ENCODE measurements at places on chromosomes 13 and 19.
A peak's percentile ranks its signal among the peaks of the same experiment; 100 is the strongest.

DNA sequence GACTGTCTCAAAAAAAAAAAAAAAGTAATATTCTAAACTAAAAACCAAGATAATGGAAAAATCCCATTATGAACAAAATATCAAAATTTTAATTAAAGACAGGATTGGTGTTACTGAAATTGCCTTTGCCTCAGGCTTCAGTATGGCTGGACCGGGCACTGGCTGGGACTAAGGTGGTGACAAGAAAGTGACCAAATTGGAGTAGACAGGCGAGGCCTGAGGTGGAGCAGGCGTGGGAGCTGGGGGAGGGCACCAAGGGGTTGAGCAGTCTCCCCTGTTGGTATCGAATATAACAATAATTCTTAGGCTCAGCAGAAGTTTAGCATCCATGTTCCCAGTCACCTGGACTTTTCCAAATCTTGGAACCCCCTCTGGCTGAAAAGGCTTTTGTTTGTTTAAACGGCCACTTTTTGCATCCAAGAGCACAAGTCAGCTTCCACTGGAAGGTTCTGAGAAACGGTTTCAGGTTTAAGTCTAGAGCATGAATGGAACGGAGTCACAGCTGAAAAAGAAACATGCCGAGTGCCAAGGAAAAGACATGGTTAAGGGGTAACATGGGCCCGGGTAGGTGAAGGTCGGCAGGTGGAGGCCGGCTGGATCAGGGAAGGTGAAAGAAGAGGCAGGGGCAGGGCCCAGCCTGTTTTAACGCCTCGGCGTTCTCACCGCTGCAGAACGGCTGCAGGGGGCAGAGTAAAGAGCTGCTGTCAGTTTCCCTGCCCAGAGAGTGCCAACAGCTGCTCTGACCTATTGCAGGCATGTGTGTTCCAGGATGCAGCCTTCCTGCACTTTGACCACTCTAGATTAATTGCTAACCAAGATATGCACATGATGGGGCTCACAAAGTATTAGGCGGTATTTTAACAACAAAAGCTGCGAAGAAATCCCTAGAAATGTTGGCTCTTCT lies 104.4 kb downstream of the TM9SF2 start:
- DNase-seq = peak; percentile 38

DNA sequence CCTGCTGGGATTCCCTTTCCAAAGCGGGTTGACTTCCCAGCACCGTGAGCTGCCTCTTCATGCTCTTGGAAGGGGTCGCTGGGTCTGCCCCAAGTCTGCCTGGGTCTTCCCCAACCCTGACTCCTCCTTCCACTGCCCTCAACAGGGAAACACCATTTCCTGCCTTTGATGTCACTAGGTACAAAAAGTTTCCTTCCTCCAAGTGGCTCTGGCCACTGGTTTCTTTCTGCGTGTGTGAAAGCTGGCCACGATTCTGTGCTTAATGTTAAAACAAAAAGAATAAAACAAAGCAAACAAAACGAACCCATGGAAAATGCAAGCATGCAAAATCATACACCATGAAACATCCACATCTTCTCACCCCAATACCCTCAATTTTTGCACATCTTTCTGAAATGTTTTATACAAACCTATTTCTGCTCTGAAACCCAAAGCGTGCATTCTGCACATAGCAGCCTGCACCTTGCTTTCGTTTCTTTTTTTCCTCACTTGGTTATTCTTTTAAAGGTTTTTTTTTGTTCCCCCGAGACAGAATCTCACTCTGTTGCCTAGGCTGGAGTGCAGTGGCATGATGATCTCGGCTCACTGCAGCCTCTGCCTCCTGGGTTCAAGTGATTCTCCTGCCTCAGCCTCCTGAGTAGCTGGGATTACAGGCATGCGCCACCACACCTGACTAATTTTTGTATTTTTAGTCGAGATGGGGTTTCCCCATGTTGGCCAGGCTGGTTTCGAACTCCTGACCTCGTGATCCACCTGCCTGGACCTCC lies 12.5 kb upstream of the TNFSF9 start:
- no peak for DNase-seq

- DNase-seq = no peak
Observed at GRCh38 chr19:30390356-30390988, 18.3 kb downstream of the ZNF536 start.

GRCh38 chr13:59374691-59375090 lies 789.0 kb downstream of the DIAPH3 start:
- no peak for DNase-seq

DNA sequence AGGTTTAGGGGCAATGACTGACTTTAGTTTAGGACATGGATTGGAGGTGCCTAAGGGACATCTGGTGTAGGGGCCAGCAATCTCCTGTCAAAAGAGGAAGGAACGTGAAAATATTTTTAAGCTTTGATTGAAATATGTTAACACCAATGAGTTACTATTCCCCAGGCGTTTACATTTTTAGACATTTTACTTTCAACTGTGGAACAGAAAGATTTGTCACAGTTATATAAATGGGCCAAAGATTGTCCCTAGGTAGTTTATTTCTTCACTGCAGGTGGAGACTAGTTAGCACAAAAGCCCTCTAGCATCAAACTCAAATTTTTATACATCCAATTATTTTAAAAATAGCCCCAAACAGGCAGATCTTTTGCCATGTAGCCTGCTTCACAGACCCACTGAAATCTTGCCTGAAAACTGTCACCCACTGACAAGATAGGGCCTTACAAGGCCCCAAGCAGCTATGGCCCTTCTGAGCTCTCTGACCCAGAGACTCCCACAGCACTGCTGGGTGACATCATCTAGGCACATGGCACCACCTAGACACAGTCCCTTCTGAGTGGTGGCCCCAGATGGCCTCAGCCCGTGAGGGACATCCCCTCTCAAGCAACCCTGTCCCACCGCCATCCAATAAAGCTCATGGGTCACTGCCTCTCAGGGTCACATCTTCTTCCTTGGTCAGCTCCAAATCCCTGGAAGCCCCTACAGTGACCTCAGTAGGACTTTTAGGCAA lies 64.8 kb upstream of the DOCK9 start:
- DNase-seq = no peak

DNA sequence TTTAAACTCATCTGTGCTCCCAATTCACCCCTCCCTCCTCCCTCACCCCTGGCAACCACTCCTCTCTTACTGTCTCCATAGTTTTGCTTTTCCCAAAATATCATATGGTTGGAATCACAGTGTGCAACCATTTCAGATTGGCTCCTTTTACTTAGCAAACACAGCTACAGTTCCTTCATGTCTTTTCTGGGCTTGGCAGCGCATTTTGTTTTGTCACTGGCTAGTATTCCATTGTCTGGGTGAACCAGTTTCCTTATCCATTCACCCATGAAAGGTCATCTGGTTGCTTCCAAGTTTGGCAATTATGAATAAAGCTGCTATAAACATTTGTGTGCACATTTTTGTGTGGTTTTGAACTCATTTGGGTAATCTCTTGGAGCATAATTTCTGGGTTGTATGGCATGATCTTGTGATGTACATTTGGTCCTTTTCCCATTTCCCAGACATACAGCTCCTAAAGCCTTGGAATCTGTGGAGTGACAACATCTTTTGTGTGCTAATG lies 23.9 kb upstream of the GAS6 start:
- DNase-seq = no peak

GRCh38 chr13:74562381-74562780 lies 428.2 kb upstream of the KLF12 start:
- no peak for DNase-seq

GRCh38 chr13:109370496-109370895 lies 415.9 kb downstream of the IRS2 start:
- DNase-seq = no peak

GRCh38 chr13:50692396-50692915 lies 151.0 kb downstream of the DLEU7 start:
- DNase-seq = no peak

- no peak for DNase-seq
Observed at GRCh38 chr19:29873801-29874575, 62.2 kb downstream of the CCNE1 start.

DNA sequence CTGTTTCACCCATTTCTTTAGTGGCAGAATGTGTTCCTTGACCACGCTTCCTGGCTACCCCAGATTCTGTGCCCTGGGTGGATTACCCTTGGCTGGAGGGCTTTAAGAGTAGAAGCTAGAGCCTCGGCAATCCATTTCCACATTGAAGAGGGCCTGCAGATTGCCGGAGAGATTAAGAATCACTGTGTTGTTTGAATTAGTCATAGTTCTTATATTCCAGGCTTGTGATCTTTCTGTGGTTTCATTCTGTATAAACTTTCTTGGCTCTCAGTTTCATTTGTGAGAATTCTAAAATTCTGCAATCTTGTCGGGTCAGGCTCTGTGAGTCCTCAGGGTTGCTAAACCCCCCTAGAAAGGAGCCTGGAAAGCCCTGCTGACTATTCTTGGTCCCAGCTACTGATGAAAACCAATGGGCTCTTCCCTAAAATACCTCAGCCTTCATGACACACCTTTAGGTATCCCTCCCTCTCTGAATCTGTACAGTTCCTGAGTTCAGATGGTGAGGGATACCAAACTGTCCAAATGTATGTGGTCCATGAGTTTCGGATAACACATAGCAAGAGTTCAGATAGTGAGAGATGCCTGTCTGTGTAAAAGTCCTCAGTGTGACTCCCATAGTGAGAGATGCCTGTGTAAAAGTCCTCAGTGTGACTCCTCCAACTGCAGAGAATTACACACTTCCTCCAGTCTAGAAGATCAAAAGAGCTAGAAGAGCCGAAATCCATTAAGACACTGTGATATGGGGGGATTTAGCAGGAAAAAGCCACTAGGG lies 4.3 kb downstream of the PHF11 start:
- no peak for DNase-seq

DNA sequence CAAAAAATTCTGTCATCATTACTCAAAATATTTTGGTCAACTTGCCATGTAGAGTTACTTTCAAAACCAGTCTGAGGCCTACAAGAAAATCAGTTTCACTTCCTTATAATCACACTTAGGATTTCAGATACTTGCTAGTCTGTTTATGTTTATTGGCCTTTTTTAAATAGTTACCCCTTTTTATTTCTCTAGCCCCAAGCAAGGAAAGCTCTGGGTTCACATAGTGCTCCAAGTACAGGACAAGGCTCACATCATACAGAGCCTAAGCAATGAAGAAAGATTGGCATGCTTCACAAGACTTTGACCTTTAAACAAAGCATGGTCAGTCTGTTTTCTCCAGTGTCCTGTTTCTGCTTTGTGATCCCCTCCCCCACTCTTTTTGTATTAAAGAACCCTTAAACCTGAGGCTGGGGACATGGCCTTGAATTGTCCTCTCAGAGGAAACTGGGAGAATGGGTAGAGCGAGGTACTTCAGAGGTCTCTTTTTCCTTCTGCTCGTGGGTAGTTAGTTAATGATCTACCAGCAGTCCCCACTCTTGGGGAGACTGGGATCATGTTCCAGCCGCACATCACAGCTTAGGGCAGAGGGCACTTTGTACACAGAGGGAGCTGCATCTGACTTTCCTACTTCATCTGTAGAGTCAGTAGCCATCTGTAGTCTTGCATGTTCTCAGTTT lies 30.7 kb downstream of the CEACAM1 start:
- no peak for DNase-seq

GRCh38 chr19:56350416-56351045 lies 35.9 kb upstream of the ZSCAN5A start:
- DNase-seq = no peak

DNA sequence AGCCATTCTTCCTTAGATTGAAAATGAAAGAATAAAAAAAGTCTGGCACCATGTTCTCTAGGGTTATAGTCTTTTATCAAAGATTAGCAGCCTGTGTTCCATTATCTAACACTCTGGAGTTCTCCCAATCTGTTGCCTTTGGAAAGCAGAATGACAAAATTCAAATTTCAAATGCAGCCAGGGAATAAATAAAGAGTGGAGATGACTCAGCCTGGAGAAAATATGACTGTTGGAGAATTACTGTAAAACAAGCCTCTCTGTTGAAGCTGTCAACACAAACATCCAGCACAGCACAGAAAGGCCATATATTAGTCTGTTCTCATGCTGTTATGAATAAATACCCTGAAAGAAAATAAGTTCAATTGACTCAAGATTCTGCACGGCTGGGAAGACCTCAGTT lies 650.5 kb upstream of the SLC10A2 start:
- no peak for DNase-seq

GRCh38 chr13:50015258-50015657 lies at the start of gene KCNRG:
KCNRG (plus strand) TSS chr13:50015444; CDS start chr13:50015494, 50 bp downstream.
- DNase-seq = no peak

DNA sequence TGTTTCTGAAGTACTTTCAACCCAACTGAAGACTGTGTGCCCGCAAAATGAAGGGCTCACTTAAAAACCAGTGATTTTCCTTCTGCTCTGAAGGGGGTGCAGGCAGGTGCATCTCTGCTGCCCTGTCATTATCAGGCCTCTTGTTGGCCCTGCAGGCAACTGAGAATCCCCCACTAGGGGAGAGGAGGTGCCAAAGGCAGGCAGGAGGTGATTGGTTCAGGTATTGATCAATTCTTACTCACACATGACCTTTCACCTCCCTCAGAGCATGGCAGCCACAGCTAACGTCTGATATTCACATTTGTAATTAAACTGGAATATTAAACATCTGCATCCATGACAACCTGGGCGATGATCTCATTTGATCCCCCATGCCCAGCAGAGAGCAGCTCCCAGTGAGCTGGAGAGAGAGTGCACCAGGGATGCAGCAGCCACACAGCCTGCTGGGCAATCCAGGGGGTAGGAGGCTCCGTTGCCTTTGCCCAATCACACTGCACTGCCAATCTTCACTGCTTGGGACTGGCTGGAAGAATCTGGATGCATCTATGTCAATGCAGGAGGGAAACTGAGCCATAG lies 267.9 kb upstream of the TSHZ3 start:
- DNase-seq = no peak

- no peak for DNase-seq
Observed at GRCh38 chr13:111952814-111953213, 114.1 kb upstream of the SOX1 start.

- no peak for DNase-seq
Observed at GRCh38 chr13:27131906-27132305, 39.7 kb downstream of the USP12 start.

DNA sequence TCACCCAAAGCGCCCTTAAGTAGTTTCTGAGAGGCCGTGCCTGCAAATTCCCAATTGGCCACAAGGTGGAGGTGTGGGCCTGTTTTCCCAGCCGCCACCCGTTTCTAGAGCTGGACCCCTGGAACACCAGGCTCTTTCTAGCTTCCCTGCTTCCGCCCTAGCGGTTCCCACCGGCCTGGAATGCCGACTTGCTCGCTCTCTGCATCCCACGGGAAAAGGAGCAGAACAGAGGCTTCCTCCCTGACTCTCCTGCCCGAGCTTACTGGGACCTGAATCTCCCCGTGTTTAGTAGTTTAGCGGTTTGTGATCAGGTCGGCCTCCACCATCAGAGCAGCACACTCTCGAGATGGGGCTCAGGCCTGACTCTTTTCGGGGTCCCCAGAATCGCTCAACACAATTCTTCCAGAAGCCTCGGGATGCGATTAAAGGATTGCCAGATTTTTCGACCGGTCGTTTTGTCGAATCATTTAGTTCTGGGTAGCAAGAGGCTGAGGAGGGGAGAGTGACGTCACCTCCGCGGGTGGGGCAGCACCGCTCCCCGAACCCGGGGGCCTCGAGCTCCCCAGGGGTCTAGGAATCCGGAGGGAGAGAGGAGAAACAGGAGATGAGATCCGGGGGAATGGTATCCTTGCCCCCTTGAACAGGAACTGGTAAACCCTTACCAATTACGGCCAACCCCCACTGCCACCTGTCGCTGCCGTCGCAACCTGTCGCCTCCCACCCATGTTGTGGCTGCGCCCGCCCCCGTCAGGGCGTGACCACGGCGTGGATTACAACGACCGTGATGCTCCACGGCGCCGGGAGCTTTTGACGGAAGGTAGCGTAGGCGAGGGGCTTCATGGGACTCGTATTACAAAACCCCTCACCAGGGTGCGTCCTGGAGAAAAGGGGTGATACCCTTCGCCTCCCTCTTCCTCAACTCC lies 8.0 kb downstream of the NAPSA start:
- peak; percentile 92 for DNase-seq

All from bone marrow (tissue), 2 donors.